ENCODE measurements at places on chromosomes 16 and 17. TPM values are rescaled to one million over a fixed set of nuclear protein-coding genes. Genes with fewer than 3 reads are reported as not detected.

Gene NTN3
- total RNA-seq = 3.4 TPM

Gene SHISA6
- 3.0 TPM for total RNA-seq

Gene TBC1D3C
- not detected for total RNA-seq

Gene LLGL1
- 17.7 TPM for total RNA-seq

All from skin of body (tissue), 3 donors.